ENCODE measurements at places on chromosomes 11 and 22.

GRCh38 chr11:73147771-73148681, 5.9 kb upstream of the FCHSD2 start:
- DNase-seq, result no peak

DNA sequence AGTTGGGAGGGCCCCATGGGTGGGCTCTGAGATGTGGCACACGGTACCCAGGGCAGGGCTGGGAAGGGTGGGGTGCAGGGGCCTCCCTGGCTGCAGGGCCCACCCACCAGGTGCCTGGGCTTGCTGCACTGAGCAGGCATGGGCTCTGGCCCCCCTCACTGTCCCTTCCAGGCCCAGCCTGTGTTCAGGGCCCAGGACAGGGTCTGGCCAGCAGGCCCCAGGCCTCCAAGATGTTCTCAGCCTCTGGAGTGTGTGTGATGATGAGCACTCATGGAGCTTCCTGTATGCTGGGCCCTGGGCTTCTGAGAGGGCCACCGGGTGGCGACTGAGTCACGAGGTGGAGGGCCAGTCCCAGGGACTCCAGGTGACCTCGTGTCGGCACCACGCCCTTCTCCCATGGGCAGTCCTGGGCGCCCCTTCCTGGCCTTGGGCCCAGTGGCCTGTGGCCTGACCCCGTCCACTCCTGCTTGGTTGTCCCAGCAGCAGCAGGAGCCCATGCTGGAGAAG, 55.9 kb upstream of the CCDC188 start:
- no peak for DNase-seq

DNA sequence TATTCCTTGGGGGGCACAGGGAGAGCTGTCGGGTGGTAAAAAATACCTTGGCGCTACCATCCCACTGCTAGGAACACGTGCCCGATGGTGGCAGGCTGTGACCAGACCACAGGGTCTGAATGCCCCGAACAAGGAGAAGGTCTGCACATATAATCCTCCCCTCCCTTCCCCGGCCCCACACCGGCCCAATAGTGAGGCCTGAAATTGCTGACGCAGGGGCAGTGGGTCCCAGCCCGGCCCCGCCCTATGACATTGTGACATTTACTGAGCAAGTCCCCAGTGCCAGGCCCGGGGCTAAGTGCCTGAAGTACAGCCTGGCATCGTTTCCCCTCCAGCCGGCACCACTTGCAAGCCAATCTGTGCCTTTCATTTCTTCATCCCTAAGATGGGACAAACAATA, 19.5 kb downstream of the MN1 start:
- DNase-seq, result no peak

DNA sequence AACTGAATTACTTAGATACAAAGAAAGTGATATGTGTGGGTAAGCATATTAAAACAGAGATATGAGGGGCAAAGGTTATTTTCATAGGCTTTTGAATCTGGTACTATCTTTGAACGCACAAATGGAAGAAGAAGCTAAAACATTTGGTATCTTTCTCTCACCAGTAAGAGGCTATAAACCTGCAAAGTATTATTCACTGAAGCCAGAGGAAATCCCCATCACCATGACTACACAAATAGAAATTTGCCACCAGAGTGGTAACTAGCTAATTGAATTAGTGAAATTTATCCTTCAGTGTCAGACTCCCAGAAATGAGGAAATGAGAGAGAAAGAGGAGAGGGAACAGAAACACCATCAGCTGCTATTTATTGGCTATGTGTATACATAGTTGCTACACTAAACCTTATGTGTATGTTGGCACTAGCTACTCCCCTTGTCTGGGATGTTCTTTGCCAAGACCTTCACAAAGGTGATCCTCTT, 503.4 kb downstream of the DLG2 start:
- DNase-seq, result no peak

DNA sequence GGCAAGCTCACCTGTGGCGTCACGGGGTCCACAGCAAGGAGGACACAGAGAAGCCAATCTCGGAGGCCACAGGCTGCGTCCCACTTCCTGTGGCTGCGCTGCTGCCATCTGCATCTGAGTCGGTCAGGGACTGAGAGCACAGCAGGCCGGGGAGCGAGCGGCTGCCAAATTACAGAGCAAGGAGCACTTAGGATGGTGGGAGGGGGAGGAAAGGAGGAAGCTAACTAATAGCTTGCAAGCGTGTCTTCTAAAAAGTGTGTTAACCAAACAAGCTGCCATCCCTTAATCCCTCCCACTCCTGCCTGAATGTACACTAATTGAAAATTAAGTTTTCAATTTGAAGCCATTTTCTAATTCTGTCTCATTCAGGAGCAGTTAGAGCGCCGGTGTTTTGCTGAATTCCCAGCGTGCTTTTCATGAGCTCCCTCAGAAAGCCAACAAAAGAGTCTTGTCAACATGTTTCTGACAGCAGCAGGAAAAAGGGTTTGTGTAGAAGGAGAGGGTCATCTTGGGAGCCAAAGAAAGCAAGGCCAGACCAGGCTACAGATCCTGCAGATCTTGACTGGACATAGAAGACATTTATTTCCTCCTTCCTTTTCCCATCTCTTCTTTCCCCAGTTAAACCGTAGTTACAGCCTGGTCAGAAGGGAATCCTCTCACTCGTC, 42.4 kb upstream of the API5 start:
- no peak for DNase-seq

GRCh38 chr22:31583861-31584485, 78.0 kb downstream of the PISD start:
- no peak for DNase-seq

DNA sequence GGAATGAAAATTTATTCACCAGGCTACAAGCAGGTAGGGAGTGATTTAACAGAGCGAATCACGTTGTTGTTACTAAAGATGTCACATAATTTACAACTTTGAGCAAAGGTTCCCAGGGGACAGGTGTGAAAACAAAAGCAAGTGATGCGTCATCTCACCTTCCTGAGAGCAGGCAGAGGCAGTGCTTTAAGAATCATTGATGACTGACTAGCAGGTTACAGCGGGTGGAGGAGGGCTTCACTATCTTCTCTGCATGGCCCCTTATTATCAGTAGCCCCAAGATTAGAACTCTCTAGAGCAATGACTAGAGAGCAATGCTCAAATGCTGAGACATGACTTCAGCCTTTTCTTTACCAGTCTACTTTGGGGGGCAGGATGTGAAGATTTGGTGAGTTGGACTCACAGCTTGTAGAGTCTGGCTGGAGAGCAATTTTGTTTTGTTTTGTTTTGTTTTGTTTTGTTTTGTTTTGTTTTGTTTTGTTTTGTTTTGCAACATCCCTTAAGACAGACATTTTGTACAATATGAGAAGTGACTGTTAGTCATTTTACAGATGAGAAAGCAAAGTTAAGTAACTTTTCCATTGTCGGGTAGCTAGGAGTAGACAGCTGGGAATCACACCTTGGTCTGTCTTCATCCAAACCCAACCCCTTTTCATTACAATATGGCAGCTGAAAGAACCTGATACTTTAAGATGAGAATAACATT, 84.8 kb downstream of the SLC1A2 start:
- no peak for DNase-seq

DNA sequence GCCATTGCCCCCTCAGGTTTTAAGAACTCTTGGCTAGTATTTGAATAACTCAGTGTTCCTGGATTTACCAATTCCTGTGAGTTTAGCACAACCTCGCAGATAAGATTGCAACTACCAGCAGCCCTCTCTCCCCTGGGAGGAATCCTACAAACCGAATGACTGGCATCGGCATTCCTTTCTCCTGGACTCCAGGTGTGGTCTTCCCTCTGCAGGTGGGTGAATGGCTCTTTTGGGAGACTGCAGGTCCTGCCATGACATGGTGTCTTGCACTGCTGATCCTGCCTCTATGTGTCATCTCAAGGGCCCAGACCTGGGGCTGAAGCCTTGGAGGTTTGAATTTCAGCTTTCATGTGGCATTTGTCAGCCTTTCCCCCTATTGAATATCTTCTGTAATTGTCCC, 105.6 kb downstream of the PKNOX2 start:
- no peak for DNase-seq

- DNase-seq, result no peak
These were observed 29.7 kb downstream of the KIAA0930 start for GRCh38 chr22:45210991-45211390.

GRCh38 chr11:85913513-85913912, 58.3 kb downstream of the CCDC83 start:
- no peak for DNase-seq

- no peak for DNase-seq
These were observed 30.0 kb downstream of the MOV10L1 start for GRCh38 chr22:50119768-50120251.

DNA sequence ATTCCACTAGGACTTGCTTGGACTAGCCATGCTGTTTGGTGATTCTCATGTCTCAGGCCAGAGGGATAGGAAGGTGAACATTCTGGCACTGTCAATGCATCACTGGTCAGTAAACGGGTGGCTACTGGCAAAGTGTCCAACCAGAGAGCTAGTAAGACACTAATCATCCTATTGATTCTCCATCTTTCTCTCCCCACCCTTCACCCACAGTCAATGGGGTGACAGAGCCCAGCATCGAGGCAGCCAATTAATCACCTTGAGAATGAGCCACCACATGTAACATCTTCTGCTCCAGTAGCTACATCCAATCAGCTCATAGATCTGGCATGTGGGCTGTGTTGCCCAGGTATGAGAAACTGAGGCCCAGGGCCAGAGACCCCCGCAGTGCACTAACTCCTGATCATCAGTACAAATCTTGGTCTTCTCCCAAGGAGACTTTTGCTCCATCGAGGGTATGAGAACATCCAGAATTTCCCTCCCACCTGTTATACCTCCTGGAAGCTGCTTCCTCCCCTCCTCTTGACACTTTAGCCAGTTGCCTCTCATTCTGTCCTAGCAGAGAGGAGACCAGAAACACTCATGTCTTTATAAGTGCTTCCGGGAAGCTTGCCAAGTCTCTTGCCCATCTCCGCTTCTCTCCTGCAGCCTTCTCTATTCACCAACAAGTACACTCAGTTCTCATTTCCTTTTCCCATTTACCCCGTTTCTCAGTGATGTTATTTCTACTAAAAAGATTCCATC, 17.0 kb downstream of the HTR3A start:
- DNase-seq, result no peak

DNA sequence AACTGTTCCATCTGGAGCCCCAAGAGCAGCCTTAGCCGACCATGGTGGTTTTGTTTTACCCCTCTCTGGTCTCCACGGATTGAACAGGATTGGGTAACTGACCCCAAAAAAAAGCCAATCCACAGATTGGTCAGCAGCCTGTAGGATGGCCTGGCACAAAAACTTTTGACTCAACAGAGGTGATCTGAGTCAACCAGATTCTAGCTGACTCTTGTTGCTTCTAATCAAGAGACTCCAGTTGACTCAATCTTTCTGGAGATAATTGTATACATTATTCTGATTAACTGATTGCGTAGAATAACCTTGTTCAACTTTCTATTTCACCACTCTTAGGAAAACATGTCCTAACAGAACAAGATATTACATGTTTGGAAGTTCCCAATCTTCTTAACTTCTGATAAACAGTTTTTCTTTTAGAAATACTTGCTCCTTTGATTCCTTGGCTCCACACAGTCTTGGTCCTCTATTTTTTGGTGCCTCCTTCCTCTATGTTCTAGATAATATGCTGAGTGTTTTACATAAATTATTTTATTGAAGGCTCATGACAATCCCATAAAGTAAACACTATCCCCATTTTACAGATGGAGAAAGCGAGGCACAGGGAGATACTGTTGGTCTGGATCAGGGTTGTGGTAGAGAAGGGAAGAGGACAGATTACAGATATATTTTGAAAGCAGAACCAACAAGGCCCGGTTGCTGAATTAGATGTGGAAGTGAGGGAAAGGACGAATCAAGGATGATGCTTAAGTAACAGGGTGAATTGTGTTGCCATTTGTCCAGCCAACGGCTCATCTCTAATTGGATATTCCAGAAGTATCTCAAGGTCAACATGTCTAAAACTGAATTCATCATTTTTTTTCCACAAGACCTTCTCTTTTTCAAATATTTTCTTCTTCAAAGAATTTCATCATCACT, 11.5 kb upstream of the ZC3H12C start:
- DNase-seq, result no peak

- DNase-seq, result no peak
These were observed 12.1 kb downstream of the CPT1A start for GRCh38 chr11:68829581-68829980.

- DNase-seq, result no peak
These were observed 50.8 kb upstream of the PHOX2A start for GRCh38 chr11:72294616-72295395.

GRCh38 chr11:120108154-120108784, 29.6 kb downstream of the TRIM29 start:
- peak; percentile 53 for DNase-seq

DNA sequence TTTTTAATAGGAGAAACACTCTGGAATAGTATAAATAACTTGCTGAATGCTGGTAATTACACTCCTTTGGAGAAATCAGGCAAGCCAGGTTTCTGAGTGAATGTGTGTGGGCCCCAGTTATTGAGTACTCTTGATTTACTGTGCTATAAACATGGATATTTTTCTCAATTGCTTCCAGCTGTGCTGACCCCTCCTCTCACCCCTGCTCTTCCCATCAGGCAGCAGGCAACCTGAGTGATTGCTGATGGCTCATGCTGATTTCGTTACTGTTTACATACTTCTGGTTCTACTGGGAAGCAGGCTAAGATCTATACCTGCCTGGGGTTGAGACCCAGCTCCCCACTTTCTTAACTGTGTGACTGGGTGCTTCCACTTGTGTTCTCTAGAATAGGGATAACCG, 68.5 kb downstream of the DHCR7 start:
- no peak for DNase-seq

DNA sequence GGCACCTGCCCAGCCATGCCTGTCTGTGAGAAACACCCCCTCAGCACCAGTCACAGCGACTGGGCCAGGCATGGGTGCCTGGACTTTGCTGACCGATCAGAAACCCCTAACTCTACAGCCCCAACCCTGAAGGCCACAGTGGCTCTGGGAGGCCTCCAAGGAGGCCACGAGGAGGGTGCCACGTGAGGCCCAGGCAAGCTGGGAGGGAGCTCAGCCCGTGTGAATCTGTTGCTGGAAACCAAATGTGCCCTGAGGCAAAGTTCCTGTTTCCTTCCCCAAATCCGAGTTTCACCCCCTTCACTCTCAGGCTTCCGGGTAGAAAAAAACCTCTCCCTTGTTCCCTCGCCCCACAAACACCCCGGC, 1.3 kb downstream of the UNC93B1 start:
- DNase-seq, result no peak

GRCh38 chr11:40168414-40168813, 1291.0 kb downstream of the LRRC4C start:
- no peak for DNase-seq

DNA sequence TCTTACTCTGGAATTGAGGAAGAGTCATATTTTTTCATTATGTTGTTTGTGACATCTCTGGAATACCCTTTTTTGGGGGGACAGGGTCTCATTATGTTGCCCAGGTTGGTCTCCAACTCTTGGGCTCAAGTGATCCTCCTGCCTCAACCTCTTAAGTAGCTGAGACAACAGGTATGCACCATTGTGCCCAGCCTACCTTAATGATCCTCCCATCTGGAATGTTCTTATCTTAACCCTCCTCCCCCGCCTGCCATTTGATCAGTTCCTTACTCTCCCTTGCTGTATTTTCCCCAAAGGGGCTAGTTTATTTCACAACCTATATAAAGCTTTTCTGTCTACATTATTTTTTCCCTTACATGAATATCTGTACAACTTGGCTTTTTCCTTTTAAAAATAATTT, 594.7 kb downstream of the METTL15 start:
- no peak for DNase-seq

All from activated CD8-positive, alpha-beta memory T cell treated with anti-CD3 and anti-CD28 coated beads, Interleukin-2, amount 50 U/mL, for 4 hours (primary cell).